GM23338 (cell line): ENCODE measurements at places on chromosomes 5 and 9.

- no peak for DNase-seq
Observed at GRCh38 chr9:89493181-89493580, 4.7 kb downstream of the SEMA4D start.

- no peak for DNase-seq
Observed at GRCh38 chr9:97860451-97861147, 7.6 kb downstream of the FOXE1 start.

DNA sequence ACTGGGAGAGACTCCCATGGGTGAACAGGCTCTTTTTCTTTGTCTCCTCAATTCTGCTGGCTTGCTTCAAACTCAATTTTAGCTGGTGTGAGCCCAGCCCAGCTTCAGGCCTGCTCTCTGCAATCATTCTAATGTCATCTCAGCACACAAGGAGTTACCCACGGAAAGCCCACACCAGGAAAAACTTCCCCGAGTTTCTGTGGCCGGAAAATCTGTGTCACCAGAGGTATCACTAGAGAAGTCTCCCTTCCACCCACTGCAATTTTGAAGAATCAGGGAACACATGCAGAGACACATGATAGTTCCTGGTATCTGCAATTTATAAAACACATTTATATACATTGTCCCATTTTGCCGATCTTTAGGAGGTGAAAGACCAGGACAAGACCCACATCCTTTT is 13.5 kb upstream of the NDFIP1 start:
- DNase-seq, result no peak

DNA sequence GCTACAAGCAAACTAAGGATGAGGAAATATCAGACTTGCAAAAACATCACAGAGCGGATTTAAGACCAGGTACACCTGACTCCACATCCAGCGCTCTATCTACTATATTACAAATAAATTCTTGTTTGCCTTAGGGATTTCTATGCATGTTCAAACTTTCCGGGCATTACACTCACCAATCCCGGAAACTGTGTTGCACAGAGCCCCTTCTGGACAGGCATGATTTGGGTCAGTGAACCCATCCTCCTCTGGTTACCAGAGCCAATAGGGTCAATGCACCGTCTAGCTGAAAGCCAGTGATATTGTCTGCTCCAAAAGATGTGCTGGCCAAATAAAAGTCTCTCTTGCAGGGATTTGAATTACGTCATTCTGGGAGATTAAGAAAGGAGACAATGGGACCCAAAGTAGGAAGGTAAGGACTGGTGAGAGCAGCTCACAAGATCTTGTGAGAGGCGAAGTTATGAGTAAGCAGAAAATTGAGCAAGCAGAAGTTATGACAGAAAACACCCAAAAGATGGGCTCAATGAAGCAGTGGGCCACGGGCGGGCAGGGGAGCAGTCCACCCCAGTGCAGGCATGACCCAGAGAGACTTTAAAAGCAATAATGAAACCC is 155.8 kb upstream of the RAI14 start:
- DNase-seq, result no peak

GRCh38 chr5:111829701-111830100 is 72.7 kb upstream of the NREP start:
- no peak for DNase-seq

- no peak for DNase-seq
Observed at GRCh38 chr5:142618130-142618523, 67.8 kb downstream of the FGF1 start.

DNA sequence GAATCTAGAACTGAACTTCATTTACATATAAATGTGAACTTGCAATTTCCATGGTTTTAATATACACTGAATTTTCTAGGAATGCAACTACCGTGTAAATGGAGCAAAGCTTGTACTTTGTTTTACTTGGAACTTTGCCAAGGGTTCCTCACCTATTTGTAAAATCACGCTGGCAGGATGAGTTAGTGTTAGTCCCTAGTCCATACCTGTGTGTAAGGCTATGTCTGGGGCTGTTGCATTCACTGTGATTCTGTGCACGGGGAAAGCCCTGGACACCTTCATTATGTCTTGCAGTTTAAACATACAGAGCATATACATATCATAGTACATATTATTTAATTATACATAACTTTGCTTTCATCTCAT is 119.9 kb downstream of the PAX5 start:
- DNase-seq, result no peak

GRCh38 chr5:74864823-74865222 is 1.4 kb downstream of the FAM169A start:
- DNase-seq, result no peak

GRCh38 chr5:81409896-81410295 is 16.0 kb upstream of the ACOT12 start:
- DNase-seq, result no peak

GRCh38 chr9:36772449-36773403 is 200.0 kb downstream of the MELK start:
- DNase-seq, result peak; percentile 11

DNA sequence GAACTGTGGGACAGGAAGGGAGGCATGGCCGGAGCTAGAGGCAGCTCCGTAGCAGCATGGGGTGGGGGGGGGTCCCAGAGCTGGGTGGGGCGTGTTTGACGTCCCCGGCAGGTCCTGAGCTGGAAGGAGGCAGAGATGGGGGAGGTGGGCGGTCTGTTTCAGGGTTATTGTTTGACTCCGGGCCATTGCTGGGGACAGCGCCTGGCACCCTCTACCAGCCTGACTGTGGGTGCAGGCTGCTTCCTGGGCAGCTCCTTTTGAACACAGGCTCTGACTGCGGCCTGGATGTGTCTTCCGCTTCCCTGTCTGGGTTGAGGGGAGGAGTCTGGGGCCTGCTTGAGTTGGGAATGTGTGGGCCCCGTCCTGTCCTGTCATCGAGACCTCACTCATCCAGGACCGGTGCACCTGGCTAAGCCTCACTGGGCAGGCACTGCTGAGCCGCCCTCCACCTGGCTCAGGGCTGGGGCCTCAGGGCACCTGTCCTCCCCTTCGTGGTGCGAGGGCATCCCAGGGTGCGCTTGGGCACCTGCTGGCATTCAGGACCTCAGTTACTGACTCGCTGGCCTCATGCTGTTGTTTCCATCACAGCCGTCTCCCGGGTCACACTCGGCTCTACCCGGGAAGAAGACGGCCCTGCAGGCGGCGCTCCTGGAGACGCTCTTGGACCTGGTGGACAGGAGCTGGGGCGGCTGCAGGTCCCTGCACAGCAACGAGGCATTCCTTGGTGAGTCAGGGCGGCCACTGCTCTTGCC is 26.5 kb downstream of the CEP72 start:
- no peak for DNase-seq

DNA sequence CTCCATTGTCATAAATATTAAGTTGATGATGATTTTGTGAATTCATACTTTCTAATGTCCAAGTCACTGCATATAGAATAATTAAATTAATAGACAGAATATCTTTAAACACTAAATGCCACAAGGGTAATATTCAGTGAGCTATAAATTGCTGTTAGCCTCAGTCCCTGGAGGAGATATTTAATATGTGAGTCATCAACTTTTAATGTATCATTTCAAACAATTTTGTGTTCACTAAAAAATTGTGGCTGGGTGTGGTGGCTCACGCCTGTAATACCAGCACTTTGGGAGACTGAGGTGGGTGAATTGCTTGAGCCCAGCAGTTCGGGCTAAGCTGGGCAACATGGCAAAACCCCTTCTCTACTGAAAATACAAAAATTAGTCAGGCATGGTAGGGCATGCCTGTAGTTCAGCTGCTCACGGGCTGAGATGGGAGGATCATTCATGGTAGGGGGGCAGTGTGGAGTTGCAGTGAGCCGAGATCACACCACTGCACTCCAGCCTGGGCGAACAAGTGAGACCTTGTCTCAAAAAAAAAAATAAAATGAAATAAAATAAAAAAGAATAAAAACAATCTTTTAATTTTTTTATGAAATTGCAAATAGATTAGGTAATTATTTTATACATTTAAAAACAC is 717.3 kb upstream of the CHD1 start:
- no peak for DNase-seq

- no peak for DNase-seq
Observed at GRCh38 chr5:15002791-15003190, 131.2 kb upstream of the ANKH start.

GRCh38 chr9:37551888-37552287 is 24.3 kb downstream of the FBXO10 start:
- no peak for DNase-seq

DNA sequence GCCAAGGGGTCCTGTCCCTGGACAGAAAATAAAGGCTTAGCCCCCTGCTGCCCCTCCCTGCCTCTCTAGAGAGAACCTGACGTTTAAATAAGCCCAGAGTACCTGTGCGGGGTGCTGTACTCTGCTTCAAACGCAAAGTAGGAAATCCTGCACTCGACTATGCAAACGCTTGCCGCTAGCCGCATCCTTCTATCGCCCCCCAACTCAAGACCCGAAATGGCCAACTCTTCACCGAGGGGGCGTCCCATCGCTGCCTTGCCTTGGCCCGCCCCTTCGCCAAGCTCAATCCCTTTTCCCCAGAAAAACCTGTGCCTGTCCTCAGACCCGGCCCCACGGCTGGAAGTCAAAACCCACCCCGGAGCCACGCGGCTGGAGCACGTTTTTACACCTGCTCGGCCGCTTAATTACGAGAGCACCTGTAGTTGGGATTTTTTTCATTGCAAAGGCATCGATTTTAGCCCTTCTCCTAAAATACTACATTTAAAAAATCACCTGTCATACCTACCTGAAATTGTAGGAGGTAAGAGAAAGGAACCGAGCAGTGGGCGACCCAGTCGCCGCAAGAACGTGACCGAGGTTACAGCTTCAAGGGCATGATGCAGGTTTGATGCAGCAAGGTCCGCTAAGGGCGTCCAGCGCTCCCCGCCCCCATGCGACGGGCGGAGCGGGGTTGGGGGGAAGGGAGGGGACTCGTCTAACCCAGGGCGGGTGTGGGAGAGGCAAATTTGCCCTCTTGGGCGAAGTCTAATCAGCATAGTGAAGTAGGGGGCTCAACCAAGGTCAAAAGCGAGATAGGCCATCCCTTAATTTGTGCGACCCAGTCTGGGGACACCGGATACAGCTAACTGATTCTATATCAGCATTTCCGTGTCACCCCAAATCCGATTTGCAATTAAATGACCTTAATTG is 3.5 kb downstream of the ELAVL2 start:
- peak; percentile 76 for DNase-seq

- no peak for DNase-seq
Observed at GRCh38 chr9:78074385-78075291, 43.0 kb upstream of the GNAQ start.
